ENCODE measurements at places on chromosomes 5 and 9.

- no peak for DNase-seq
Measured at GRCh38 chr9:21854119-21854518, 51.7 kb downstream of the MTAP start.

- no peak for DNase-seq
Measured at GRCh38 chr9:117234103-117234502, 180.8 kb downstream of the ASTN2 start.

GRCh38 chr9:134419684-134420076, 93.4 kb downstream of the RXRA start:
- no peak for DNase-seq

DNA sequence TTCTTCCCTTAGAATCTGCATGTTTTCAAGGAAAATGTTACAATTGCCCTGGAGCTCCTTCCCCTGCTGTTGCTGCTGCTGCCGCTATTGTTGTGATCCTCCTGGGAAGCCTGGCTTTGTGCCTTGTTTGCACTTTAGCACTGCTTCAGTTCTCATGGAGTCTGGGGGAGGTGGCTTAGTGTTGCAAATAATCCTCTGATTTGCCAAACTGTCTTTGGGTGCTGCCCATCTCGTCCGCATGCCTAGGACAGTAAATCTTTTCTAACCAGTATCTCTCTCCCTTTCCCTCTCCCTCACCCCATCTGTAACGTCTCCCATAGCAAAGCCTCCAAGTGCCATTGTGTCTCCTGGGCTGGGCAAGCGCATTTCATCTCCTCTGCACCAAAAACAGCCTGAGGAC, 30.3 kb downstream of the FAM240B start:
- DNase-seq = no peak

DNA sequence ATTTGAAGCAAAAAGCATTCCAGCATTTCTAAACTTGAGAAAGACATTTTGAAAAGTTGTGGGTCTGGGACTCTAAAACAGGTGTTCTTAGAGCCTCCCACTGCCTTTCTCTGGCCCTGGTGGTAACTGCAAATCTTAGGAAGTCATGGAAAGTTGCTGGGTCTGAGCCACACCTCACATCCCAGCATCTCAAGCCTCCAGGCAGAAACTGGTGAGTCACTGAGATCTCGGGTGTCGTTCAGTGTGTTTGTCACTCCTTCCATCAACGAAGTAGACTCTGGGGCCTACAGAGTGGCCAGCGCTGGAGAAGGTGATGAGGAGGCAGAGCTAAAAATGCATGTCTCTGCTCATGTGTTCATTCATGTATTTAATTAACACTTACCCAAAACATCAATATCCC, 59.6 kb upstream of the C5orf58 start:
- no peak for DNase-seq
